ENCODE measurements at places on chromosomes 16 and 17.

DNA sequence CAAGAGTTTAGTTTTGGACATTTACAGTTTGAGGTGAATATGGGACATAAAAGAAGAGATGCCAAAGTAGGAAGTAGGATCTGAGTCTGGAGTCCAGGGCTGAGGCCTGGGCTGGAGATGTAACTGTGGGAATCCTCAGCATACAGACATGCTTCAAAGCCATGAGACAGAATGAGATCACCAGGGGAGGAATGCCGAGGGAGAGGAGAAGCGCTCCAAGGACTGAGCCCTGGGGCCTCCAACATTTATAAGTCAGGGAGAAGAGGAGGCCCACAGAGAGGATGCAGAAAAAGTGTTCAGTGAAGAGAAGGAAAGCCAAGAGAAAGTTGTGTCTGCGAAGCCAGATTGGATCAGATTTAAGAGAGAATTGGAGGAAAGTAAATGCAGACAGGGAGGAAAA lies 277.5 kb upstream of the MYOCD start:
- no peak for DNase-seq

- no peak for DNase-seq
Observed at GRCh38 chr16:71407731-71408130, 34.1 kb downstream of the TLE7 start.

- no peak for DNase-seq
Observed at GRCh38 chr17:6502142-6502541, 54.2 kb downstream of the PITPNM3 start.

- DNase-seq: no peak
Observed at GRCh38 chr17:82639628-82640027, 8.6 kb downstream of the WDR45B start.

DNA sequence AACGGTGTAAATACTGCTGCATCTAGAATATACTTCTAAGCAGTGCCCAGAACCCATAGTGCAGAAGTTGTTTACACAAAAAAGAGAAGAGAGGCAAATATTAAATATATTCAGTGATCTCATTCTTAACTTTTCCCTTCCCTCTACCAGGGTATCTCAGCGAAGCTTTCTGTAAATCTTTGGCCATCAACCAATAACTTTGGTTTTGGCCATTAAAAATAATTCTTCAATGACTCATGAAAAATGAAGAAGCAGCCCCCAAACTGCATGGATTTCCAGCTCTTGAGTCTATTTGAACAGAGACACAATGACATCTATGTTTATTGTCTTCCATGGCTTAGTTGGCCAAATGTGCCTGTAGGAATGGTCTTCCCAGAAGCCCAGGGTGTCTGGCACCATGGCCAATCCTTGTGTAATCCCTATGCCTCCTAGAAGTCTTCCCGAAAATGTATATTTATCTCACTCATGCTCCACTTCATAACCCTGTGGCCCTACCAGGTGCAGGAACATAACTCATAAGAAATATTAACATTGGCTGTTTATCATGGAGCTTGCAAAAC lies 646.6 kb downstream of the TOX3 start:
- no peak for DNase-seq

GRCh38 chr17:78974635-78975591 lies 4.8 kb downstream of the LGALS3BP start:
- peak; percentile 69 for DNase-seq

DNA sequence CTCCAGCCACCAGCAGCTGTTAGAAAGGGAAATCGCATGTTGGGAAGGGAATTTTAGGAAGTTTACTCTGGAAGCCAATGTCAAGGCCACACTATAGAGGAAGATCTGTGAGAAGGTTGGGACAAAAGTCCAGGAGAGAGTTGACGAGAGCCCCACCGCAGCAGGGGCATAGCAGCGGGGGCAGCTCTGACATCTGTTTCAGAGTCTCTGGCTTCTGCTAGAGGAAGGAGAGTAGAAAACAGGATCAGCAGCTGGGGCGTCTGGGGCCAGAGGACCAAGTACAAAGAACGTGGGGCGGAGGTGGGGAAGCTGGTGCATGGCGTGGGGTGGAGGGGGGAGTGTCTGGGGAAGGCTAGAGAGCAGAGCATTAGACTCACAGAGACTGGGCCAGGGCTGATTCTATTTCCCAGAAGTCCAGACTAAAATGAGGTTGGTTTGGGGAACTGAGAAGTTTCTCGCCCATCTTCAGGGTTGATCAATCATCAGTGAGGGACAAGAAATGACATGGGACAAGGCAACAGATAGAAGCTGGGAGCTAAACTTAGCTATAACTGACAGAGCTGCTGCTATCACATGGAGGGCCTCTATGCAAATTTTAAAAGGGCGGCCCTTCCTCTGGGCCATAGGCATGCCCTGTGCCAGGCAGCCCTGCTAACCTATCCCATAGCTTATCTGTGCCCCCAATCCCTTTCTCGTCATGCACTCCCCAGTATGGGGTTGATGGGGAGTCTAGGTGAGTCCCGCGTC lies 1.2 kb downstream of the RABEP2 start:
- peak; percentile 4 for DNase-seq

DNA sequence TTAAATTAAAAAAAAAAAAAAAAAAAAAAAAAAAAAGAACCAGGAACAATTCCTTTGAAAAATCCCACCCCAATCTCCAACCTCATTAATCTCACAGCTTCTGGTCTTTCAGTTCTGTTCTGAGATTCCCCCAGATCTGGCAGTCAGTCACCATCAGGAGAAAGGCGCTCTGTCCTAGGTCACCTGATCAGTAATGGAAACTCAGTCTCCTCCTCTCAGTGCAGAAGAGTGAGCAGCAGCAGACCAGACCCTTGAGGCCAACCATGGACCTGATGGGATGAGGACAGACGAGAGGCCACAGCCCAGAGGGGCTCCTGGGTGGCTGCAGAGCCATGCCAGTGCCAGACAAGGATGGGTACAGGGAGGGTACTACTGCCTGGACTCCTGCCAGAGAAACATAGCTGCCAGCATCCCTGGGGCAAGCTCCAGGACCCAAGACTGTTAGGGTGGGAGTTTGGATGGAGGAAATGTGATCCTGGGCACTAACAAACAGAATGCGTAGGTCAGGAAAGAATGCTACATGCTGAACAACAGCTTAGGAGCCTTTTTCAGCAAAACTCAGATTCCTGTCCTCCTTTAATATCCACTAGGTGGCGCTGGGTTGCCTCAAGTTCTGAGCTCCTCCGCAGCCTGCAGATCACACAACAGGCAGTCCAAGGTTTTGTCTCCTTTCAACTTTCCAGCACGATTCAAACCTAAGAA lies 28.7 kb downstream of the MPG start:
- peak; percentile 58 for DNase-seq

DNA sequence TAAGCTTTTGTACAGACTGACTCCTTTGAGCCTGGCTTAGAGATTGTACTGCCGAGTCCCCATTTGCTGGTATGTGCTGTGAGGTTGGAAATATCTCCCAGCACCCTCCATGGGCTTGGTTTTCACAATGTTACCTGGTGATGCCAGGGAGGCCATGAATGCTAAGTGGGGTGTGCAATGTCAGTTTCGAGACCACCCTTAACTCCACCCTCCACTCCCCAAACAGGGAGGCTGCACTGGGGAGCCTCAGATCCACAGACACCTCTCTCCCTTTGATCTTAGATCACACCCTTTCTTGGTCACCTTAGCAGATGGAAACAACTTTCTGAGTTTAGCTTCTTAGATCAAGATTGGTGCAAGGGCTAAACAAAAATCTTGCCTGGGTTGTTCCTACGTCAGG lies 28.6 kb upstream of the PIK3R6 start:
- no peak for DNase-seq

DNA sequence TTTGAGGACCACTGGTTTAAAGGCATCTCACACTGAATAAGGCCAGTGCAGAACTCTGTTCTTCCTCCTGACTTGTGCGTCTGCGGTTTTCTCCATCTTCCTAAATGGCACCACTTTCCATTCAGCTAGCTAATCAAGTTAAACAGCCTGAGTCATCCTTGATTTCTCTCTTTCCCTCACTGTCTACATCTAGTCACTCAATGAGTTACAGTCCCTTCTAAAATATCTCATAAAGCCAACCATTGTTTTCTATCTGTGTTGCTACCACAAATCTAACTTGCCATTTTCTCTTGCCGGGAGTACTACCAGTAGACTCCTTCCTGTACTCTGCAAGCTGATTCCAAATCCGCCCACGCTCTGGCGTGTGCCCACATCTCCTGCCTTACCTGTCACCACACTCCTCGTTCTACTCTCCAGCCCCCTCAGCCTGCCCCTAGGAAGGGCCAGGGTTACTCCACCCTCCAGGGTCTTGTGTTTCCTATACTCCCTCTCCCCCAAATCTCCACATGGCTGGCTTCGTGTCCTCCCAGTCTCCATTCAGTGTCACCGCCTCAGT lies 324.5 kb downstream of the SNX29 start:
- DNase-seq: no peak

- no peak for DNase-seq
Observed at GRCh38 chr16:86988920-86989696, 328.1 kb downstream of the C16orf95 start.

GRCh38 chr17:10198509-10199249 lies at the start of gene GAS7:
GAS7 (minus strand) TSS chr17:10198606.
- peak; percentile 80 for DNase-seq

- DNase-seq: no peak
Observed at GRCh38 chr17:35498448-35499178, 38.9 kb downstream of the SLFN12L start.

DNA sequence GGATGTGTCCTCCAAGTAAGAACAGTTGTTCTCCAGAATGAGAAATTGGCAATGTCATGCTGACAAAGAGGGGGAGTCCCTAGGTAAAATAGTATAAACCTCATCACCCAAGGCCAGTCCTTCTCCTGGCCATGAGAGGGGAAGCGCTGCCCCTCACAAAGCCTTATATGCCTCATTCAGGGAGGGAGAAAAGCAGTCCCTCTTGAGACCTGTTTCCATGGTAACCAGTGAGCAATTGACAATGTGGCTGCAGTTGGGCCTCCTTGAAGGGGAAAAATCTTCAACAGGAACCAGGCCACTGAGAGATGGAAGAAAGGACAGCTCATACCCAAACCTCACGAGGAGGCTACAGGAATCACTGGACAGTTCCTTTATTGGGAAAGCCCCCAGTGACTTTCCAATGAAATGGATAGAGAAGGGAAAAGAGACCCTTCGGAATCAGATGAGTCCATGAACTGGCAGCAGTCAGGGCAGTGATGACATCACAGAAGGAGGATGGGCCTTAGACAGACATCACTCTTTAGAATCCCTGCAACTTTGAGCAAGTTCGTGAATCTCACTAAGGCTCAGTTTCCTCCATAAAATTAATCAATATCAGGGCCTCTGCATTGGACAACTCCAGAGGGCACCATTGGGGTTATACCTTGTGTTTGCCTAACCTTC lies 275.7 kb downstream of the TOX3 start:
- no peak for DNase-seq

GRCh38 chr17:64406321-64407200 lies 15.9 kb upstream of the PECAM1 start:
- no peak for DNase-seq

Data from heart left ventricle (tissue), 16 donors.